ENCODE measurements at places on chromosomes 16 and 17.
A peak's percentile ranks its signal among the peaks of the same experiment; 100 is the strongest.

DNA sequence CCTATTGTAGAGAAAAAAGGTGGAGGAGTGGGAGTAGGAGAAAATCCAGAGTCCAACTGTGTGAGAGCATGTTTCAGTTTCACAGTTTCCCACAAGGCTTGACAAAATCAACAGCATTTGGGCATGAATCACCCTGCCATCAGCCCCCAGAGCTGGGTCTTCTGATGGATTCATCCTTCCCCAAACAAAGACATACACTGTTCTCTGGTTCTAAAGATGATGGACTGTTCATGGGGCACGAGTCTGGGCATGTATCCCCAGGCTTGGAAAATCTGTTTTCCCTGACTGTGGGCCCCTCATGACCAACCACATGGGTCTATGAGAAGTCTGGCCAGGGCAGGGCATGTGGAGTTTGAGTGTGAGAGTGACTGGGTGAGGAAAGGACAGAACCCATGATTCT is 210.4 kb upstream of the IRX5 start:
- DNase-seq: no peak

GRCh38 chr16:17375461-17376304 is 95.1 kb downstream of the XYLT1 start:
- DNase-seq: no peak

DNA sequence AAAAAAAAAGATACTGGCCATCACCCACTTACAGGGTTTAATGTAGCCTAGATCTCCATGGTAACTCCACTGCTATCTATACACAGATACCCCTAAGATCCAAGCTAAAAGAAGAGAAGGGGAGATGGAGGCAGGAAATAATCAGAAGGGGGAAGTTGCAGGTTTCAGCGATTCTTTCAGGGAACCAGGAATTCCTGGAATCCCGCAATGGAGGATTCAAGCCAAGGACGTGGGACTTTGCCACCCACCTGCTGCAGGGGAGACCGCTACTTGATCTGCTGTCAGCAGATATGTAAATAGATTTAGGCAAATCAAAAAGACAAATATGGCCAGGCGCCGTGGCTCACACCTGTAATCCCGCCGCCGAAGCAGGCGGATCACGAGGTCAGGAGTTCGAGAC is 121.1 kb downstream of the AIPL1 start:
- DNase-seq: no peak

DNA sequence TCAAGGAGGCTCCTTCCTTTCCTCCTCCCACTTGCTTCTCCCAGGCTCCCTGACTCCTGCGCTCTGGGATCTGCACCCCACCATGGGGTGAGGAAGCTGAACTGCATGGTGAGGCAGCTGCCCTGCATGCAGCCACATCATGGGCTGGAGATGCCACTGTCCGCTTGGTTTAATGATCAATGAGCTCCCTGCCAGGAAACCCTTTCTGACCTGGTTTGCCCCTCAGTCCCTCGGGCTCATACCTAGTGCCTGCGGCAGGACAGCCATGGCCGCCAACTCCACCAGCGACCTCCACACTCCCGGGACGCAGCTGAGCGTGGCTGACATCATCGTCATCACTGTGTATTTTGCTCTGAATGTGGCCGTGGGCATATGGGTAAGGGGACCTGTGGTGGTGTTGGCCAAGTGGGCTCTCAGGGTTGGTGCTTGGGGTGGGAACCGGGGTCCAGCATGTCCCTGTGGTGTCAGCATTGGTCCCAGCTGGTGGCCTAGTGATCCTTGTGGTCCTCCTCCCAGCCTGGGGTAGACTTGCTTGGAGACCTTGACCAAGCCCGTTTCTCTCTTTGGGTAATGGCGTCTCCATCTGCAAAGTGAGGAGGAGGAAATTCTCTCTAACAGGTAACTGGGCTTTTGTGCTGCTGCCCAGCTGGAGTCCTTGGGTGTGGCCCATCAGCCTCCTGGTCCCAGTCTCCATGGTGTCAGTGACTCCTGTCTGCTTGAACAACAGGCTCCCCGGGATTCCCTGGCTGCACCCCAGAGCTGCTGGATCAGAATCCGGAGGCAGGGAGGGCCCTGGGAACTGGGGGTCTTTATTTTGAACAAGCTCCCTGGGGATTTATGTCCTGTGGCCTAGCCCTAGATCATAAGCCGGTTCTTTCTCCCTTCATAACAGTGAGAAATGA is at the start of gene SLC5A10:
Gene SLC5A10, plus strand, starts transcription at position 225 of the 902 bp plus-strand sequence. Its CDS starts 41 bp downstream, at position 266.
- no peak for DNase-seq

DNA sequence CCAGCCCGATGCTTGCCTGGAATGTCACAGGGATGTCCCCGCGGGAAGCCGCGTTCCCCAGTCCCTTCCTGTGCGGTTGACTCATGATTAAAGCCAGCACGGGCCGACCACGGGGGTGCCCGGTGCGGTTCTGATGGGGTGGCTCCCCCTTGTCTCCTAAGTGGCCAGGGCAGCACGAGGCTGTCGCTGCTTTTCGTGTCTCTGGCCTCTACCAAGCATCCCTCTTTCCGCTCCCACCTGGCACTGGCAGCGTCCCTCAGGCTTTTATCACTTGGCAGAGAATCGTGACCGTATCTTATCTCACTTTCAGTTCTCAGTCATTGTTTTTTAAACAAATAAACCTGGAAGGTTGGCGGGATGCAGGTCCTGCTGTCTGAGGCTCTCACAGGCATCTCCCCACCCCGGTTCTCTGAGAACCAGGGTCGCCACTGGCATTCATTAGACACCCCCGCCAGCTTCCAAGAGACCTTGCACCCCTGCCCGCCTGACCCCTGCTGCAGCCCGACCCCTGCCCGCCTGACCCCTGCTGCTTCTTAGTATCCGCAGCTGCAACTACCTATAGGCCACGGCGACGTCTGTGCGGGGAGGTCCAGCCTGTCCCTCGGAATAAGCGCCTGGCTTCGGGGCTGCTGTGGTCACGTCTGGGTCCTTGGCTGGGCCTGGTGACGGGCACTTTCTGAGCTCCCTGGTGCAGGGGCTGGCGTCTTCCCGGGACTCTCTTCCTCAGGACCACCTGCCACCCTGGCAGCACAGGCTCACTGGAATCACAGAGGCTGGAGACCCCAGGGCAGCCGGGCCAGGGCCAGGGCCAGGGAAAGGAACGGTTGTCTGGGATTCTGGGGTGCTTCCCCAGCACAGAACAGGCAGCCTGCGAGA is 7.5 kb downstream of the C1QTNF8 start:
- DNase-seq: no peak

GRCh38 chr17:77601054-77601979 is 357.2 kb upstream of the TNRC6C start:
- no peak for DNase-seq

DNA sequence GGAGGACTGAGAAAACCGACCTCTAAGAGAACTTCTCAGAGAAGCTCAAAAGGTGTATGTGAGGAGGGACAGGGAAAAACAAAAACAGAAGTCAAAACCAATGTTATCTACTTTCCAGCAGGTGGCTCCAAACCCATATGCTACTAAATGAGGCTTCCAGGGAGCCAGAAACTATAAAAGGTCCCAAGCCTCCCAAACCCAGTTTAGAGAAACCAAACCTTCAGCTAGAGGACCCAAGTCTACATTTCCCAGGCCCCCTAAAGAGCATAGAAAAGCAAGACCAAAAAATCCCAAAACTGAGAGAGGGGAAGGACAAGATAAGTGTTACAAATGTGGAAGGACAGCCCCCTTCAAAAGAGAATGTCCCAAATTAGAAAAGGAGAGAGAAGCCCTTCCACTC is 3.7 kb downstream of the HPR start:
- no peak for DNase-seq

DNA sequence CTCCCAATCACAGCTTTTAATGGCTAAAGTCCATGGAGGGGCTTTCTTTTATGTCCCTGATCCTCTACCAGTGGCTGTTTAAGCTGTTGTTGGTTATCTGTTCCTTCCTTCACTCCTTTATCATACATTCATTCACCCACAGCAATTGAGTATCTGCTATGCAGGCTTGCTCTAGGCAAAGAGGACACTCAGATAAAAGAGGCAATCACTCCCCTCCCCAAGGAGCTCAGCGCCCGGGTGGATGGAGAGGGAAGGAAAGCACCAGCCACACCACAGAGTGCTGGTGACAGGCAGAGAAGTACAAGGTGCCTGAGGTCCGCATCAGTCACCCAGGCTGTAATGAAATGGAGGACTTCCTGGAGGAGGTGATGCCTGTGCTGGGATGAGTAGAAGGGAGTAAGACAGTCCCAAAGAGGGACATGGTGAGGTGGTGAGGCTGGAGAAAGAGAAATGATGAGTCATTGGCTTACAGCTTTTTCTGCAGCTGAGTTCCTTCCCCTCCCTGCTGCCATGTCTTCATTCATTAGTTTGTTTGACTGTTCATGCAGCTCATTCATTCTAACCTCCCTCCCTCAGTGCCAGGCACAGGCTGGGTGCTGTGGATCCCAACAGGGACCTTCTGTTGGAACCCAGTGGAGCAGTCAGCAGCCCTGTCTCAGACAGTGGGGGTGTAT is 12.8 kb upstream of the NGFR start:
- DNase-seq: no peak

- no peak for DNase-seq
Observed at GRCh38 chr16:12688951-12689850, 114.5 kb downstream of the CPPED1 start.

GRCh38 chr17:8894202-8894671 is 26.8 kb upstream of the PIK3R6 start:
- no peak for DNase-seq

DNA sequence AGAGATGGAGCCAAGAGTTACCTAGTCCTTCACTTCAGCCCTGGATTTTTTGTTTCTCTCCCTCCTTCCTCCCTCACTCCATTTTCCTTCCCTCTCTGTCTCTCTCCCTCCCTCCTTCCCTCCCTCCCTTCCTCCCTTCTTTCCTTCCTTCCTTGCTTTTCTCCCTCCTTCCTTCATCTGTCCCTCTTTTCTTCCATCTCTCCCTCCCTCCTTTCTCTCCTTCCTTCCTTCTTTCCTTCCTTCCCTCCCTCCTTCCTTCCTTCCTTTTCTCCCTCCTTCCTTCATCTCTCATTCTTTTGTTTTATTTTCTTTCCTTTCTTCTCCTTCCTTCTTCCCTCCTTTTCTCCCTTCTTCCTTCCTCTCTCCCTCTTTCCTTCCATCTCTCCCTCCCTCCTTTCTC is 283.5 kb downstream of the MAF start:
- DNase-seq: no peak

GRCh38 chr16:11395008-11395948 is 50.0 kb downstream of the RMI2 start:
- no peak for DNase-seq

DNA sequence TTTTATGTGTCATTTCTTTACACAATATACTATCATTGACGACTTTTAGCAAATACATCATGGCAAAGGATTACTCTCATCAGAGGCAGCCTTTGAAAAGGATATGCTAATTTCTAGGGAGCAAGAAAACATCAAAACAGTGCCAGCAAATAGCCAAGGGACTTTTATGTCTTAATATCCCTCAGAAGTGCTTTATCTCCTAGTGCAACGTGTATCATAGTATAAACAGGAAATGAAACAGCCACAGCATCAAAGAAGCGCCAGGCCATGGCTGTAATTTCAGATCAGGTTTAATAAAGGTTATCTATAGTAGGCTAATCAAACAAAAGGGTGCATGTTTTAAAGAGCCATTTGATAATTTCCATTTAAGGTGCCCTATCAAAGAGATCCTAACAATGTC is 159.9 kb downstream of the AXIN2 start:
- DNase-seq: no peak

DNA sequence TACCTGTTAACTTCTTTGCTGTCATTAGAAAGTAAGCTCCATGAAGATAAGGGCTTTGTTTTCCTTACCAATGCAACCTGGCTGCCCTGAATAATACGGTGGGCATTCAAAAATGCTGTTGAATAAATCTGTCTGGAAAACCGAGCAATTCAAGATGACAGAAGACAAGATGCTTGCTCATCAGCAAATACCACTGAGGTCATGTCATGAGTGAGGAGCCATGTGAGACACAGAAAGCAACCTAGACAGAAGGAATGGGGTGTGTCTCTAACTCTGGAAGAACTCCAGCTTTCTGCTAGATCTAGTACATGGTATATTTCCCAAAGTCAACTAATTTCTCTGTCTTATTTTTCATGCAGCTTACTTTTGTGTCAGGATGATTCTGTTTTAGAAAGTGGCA is 64.2 kb downstream of the STH start:
- peak; percentile 86 for DNase-seq

- DNase-seq: peak; percentile 69
Observed at GRCh38 chr17:75552425-75553294, 27.2 kb downstream of the LLGL2 start.

- DNase-seq: no peak
Observed at GRCh38 chr17:78120971-78121800, 7.4 kb downstream of the TMC6 start.

DNA sequence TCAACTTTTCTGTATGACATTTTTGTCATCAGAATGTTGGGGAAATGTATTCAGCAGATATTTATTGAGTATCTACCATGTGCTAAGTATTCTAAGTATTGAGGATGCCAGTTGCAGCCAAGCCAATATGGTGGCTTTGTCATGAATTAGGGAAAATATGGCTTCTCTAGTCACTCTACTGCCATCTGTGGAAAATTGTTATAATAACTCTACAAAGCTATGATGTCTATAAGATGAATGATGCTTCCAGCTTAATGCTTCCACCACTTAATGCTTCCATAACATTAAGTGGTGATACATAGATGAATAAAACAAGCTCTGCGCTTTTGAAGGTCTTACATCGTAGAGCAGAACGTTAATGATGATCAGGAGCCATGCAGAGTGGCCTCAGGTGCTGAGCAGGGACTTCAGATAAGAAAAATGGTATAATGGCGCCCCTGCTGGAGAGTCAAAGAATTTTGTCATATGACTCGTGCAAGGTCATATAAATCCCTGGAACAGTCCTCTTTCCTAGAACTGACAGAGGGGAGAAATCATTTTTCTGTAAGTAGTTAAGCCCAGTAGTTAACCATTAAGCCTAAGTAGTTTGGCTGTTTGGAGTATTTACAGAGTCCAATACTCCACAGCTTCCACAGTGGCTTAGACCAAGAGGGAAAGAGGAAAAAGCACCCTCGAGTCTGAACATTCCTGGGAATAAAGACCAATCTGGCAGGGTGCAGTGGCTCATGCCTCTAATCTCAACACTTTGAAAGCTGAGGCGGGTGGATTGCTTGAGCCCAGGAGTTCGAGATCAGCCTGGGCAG is 2.7 kb upstream of the TMIGD1 start:
- peak; percentile 17 for DNase-seq

GRCh38 chr16:51419768-51420167 is 268.7 kb upstream of the SALL1 start:
- no peak for DNase-seq

- DNase-seq: no peak
Observed at GRCh38 chr17:39612935-39613464, 5.3 kb upstream of the NEUROD2 start.

GRCh38 chr17:81735264-81736102 is 23.4 kb downstream of the SLC25A10 start:
- peak; percentile 22 for DNase-seq

DNA sequence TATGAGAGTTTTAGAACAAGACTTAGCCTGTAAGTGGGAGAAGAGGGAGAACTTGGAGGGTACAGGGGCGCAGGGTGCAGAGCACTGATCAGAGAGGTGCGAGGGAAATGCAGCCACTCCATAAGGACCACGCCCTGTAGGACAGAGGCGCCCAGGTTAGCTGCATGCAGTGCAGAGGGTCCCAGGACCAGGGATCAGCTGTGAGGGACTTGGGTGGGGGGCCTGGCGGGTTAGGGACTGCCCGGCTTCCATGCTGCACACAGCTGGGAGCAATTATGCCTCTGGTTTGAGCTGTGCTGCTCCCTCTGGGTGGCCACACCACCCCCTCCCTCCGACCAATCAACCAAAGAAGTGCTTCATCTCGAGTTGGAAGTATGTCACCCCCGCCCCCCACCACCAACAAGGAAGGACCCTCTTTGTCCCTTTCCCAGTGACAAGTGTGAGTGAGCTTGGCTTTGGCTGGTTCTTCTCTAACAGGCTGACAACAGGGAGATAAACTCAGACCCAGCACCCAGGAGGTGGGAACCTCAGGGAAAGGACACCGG is 22.2 kb upstream of the CLEC18A start:
- DNase-seq: no peak
